HCT116 (cell line): ENCODE measurements at places on chromosomes 1 and 21. TPM values are rescaled to one million over a fixed set of nuclear protein-coding genes. Genes with fewer than 3 reads are reported as not detected.

GRCh38 chr1:206489980-206490770 is 17.2 kb upstream of the RASSF5 start:
- DNase-seq = no peak

The PLA2G2A gene
- not detected for total RNA-seq

The FMOD gene
- not detected for total RNA-seq

The ARV1 gene
- total RNA-seq = 4.0 TPM

- no peak for DNase-seq
Measured at GRCh38 chr1:59332983-59333382, 36.1 kb downstream of the FGGY start.

DNA sequence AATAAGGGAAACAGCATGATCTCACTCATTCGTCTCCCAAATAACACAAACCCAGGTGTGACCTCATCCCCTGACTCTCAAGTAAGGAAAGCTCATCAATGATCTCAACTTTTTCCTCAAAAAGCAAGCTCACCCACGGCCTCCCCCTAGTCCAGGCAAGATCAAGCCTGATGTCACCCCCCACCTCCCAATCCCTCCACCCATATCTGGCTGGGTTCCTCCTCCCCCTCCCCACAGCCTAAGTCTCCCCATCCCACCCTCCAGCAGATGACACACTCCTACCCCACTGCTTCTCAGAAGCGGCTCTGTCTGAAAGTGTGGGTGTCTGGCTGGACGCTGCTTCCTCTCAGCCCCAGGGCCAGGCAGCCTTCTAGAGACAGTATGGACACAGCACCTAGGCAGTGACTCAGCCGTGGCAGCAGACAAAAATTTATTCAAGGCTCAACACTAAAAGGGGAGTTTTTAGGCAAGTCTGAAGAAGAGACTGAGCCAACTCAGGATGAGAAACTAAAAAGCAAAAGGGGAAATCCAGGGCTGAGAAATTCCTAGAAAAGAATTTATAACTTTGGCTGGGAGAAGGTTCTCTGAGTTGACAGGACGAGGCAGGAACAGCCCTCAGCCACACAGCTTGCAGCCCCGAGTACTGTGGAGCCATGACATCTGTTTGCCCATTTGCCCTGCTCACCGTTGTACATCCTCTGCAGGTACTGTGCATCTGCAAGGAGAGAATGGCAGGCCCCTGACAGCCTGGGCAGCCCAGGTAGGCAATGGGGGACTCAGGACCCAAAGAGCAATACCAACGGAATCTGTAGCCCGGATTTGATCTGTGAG is 81.6 kb upstream of the LRRC8D start:
- DNase-seq = no peak

- DNase-seq = no peak
Measured at GRCh38 chr1:99279525-99279924, 15.2 kb downstream of the PLPPR4 start.
